Activated T-cell treated with anti-CD3 and anti-CD28 coated beads for 4 hours (primary cell): ENCODE measurements at places on chromosomes 1 and 21.
A peak's percentile ranks its signal among the peaks of the same experiment; 100 is the strongest.

DNA sequence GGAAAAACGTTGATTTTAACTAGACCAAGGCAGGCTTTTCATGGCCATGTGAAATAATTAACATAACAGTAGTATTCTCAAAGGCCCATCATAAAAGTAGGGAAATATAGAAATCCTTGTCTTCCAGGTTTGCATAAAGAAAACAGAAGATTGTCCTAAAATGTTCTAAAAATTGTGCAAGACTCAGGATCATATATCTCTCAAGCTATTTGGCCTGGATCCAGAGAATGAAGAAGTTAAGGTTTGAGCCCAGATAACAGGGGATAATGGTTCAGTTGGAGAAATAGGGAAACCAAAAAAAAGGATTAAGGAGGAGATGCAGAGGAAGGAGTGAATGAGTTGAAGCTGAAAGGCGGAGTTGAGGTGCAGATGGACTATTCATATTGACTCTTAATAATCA lies 555.5 kb upstream of the NR5A2 start:
- DNase-seq = no peak

GRCh38 chr1:180247061-180247460 lies 17.0 kb downstream of the LHX4 start:
- DNase-seq = no peak

DNA sequence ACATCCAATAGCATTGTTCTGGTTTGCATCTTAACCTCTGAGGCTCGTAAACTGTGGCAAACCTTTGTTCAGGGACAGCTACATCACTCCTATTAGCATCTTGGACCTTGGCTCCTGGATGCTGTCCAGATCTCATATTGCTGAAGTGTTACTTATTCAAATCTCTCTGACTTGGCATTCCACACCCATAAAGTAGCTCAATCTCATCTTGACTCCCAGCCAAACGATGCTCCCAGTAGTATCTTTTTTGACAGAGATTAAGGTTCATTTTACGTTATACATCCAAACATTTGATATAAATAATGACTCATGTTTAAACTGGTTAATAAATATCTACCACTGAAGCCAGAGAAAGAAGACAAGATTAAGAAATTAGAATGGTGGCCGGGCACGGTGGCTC lies 4.4 kb upstream of the FLVCR1 start:
- DNase-seq = no peak

- DNase-seq = no peak
Measured at GRCh38 chr1:20487236-20487590, 1.2 kb upstream of the CAMK2N1 start.

DNA sequence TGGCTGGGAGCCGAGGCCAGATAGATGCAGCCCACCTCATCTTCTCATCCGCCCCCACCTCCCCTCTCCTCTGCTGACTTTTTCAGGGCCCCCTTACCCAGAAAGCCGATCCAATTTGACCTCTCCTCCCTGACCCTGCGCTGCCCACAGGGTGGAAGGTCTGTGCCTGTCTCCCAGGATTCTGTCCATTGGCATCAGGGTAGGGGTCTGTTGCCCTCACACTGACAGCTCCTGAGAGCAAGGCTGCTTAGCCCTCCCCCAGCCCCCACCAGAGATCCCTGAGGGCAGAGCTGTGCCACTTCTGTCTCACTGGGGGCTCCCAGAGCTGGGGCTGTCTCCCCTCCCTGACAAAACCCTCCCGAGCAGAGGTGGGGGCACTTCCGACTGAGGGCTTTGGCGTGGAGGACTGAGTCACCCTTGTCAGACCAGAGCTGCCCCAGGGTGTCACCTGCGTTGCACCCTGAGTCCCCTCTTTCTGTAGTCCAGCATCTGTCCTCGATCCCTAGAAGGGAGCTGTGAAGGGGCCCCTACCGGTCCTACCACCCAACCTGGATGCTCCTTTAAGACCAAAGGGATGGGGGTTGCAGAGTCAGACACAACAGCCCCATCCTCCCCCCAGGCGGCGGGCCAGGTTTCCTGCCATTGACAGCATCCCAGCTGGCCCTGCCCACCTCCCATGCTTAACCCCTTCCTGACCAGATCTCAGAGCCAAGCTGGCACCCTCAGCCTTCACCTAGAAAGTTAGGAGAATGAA lies 2.4 kb upstream of the FAM110D start:
- DNase-seq = no peak

DNA sequence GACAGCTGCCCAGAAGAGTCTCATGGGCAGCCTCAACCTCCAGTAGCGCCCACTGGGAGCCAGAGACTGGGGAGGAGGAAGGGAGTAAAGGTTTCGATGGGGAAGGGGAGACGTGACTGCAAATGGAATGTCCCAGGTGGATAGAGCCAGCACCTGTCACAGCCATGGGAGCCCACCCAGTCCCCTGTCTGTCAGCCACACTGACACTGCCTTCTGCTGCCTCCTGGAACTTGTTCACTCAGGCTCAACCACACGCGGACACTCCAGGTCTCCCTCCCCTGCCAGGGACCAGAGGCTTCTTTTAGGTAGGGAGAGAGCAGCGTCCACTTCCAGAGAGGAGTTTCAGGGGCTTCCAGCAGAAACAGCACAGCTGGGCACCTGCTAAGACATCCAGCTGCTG lies 346.3 kb downstream of the NPHP4 start:
- DNase-seq = no peak

GRCh38 chr1:3417082-3417739 lies 37.3 kb upstream of the ARHGEF16 start:
- DNase-seq = no peak

- no peak for DNase-seq
Measured at GRCh38 chr1:89822999-89823628, 2.3 kb downstream of the LRRC8D start.

DNA sequence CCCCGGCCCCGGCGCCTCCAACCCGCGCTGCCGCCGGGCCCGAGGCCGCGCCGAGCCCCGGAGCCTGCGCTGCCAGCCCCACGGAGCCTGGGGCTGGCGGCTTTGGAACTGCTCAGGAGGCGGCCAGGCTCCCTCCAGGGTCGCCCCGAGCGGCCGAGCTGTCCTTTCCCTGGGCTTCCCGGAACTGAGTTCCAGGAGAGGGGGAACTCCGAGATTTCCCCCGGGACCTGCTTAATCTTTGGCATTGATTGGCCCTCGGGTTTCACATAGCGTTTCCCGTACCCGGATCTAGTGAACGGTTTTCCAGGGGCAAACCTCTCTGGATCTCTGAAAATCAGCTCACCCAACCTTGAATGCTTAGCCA lies 504 bp downstream of the H6PD start:
- no peak for DNase-seq

DNA sequence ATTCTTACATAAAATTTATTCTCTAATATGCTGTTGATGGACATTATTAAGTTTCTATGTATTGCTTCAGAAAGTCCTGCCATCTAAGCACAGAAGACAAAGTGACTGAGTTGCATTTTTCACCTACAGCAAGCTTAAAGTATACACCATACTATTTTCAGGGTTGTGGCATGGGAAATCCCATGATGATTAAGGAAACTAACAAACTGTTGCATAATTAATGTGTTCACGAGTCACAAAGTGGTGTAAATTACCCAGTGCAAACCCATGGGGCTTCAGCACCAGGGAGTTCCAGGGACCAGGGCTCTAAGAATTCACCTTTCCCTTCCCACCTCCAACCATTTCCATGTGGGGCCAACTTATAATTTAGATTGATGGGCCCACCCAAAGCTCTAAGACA lies 81.9 kb upstream of the NR5A2 start:
- no peak for DNase-seq

DNA sequence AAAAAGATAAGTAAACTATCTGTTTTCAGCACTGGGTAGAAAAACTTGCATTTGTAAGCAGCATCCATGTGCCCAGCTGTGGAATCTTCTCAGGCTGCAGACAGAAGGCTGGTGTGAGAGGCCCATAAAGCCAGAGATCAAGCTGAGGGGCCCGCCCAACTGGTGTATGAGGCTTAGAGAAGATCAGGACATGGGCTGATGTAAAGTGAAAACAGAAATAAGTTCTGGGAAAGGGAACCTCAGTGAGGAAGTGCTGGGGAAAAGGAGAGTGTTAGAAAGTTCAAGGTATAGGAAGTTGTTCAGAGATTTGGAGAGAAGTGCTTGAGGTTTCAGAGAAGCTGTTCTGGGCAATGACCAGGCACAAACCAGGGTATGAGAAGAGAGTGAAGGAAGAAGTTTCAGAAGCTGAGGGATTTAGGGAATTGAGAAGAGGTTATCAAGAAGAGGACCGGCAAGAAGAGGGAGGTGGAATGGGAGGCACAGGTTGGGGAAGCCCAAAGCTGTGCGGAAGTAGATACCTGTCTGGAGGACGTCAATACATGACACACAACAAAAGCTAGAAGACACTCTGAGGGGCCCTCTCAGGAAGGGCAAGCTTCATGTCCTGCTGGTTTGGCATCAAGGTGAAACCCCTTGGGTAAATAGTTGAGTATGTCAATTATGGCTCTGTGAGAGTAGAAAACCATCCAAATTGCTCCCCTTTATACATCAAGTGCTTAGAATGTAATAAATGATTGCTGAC lies 2.7 kb upstream of the CD5L start:
- DNase-seq = no peak

DNA sequence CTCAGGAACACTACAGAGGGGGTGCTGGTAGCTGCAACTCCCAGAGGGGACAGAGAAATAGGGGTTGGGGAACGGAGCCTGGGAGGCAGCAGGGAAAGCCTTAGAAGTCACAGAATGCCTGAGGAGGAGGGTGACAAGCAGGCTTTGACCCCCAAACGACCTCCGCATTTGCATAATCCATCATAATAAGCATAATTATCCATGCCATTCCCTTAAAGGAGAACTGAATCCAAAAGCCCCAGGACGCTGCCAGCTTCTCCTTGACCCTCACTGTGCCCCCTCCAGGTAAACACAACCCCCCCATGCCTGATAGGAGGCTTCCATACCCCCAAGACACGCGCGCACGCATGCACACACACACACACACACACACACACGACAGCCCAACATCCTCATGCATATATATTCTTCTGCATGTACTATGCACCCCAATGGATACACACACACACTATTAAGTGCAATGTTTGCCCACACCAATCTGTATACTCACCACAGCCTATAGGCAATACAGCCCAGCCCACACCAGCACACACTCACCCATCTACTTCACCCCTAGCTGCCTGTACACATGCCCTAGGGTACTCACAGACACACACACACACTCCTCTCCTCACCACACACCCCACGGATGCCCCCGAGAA lies 27.8 kb downstream of the SDC3 start:
- DNase-seq = no peak

GRCh38 chr1:53591924-53592323 lies 132.7 kb downstream of the DMRTB1 start:
- DNase-seq = no peak

DNA sequence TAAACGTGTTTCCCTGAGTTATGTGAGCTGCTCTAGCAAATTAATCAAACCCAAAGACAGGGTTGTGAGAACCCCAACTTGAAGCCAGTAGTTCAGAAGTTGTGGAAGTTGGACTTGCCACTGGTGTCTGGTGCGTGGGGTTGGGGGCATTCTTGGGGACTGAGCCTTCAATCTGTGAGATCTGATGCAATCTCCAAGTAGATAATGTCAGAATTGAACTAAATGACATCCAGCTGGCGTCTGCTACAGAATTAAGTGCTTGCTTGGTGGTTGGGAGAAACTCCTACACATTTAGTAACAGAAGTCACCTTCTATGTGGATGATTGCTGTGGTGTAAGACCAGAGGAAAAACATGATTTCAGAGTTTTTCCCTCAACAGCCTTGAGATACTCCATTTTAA lies 207.4 kb downstream of the FGGY start:
- no peak for DNase-seq

DNA sequence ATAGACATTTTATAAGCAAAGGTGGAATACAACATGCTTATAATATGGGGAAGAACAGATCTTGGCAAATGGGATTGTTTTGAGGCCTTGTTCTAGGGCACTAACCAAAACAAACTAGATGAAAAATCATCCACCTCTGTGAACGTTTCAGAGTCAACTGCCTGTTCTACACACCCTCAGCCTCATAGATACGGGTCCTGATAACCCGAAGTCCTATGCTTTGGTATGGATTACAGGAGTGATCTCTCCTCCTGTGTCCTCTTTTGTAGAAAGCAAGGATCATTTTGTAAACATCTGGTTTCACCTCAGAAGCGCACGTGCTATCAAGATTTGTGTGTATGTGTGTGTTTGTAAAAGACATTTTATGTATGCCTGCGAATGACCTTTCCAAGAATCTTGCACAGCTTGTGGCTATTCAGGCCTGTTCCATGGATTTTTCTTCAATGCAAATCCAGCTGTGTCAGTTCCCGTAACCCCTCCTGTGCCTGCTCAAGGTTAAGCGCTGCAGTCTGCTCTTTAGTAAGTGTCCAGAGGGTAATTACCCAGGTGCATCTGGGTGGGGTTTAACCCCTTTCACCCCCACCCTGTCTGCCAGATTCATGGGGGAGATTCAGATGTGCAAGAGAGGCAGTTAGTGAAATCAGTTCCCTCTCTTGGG lies 132.4 kb downstream of the ROR1 start:
- DNase-seq = no peak

- DNase-seq = no peak
Measured at GRCh38 chr1:233675893-233676292, 62.0 kb downstream of the KCNK1 start.

DNA sequence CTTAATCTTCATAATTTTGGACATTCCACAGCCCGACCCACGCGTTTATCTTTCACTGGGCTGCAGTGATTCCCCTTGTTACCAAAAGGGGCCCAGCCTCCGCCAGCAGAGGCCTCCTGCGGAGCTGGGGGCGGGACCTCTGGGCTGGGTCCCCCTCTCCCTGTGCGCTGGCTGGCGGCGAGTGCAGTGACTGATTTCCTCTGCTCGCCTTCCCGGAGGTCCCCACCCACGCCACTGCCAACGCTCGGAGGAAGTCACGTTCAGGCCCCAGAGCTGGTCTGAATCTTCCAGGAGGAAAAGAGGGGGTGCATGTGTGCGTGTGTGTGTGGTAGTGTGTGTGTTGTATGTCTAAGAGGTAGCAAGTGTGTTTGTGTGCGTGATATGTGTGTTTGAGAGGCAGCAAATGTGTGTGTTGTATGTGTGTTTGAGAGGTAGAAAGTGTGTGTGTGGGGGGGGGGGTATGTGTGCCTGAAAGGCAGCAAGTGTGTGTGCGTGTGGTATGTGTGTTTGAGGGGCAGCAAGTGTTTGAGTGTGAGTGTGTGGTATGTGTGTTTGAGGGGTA lies 35.0 kb upstream of the JAK1 start:
- peak; percentile 77 for DNase-seq

DNA sequence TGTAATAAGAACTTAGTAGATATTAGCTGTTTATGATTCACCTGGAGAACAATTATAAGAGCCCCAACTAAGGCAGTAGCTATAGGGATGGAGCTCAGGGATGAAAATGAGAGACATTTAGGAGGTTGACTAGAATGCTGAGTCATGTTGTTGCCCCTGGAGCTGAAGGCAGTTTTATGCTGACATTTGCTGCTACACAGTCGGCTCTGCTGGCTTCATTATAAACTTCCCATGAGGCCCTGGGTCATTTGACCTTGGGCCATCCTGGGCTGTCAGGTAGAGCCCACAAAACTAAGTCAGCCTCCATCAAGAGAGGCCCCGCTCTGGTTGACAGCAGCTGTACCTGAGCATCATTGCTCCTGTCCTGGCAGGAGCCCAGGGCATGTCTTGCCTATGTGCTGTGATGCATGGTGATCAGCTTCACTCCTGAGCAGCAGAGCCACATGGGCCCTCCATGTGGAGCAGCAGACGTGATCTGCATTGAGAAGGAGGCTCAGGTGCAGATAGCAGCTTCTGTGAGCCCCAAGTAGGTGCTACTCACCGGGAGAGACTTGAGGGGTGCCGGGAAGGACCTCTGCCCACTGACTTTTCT lies 112.4 kb downstream of the TBX19 start:
- no peak for DNase-seq

GRCh38 chr1:24022581-24023361 lies 42.6 kb upstream of the SRSF10 start:
- no peak for DNase-seq
